Myometrial cell (primary cell): ENCODE measurements at places on chromosomes 13 and 19. TPM values are rescaled to one million over a fixed set of nuclear protein-coding genes. Genes with fewer than 3 reads are reported as not detected.

CCDC70 gene
- total RNA-seq: not detected in 2 replicates

ADAT3 gene
- total RNA-seq: 1.1 and 6.3 TPM in 2 replicates

PCDH17 gene
- total RNA-seq: not detected in 2 replicates

CLPTM1 gene
- 42.7 and 82.2 TPM in 2 replicates for total RNA-seq

VSIG10L gene
- total RNA-seq: 0.29 and 0.35 TPM in 2 replicates

ANKLE1 gene
- total RNA-seq: under 0.01 and 0.29 TPM in 2 replicates

SPPL2B gene
- total RNA-seq: 37.7 and 41.2 TPM in 2 replicates

OR7A5 gene
- total RNA-seq: not detected in 2 replicates
